ENCODE measurements at places on chromosomes 3 and 15. TPM values are rescaled to one million over a fixed set of nuclear protein-coding genes. Genes with fewer than 3 reads are reported as not detected.

Gene GPR87
- 0.20 TPM for total RNA-seq

Gene CMTM8
- total RNA-seq, result 5.4 TPM

Gene USP19
- 61.2 TPM for total RNA-seq

Gene ZPLD1
- not detected for total RNA-seq
